Neural progenitor cell (in vitro differentiated cells): ENCODE measurements at places on chromosomes 7 and 10. TPM values are rescaled to one million over a fixed set of nuclear protein-coding genes. Genes with fewer than 3 reads are reported as not detected.

DNA sequence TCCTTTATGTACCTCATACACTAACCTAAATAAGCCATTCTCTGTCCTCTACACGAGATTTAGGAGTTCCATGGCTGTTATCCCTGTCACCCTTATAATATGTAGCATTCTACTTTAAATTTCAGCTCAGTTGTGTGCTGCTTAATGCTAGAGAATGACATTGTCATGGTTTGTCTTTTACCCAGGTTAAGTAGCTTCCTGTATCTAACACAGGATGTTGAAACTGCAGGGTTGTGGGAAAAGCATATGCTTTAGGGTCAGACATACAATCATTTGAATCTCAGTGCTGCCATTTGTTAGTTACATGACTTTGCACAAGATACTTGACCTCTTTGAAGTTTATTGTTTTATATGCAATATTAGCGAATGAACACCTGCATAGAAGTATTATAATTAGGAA, 235.1 kb upstream of the CACNA2D1 start:
- no peak for DNase-seq
- no peak overlapping the region for H3K4me3 ChIP-seq
- no peaks in the 10 kb centered on the region for H3K4me1 ChIP-seq
- H3K27me3 ChIP-seq: no peaks in the 10 kb centered on the region
- no peak overlapping the region for H3K27ac ChIP-seq
- no peaks in the 10 kb centered on the region for H3K36me3 ChIP-seq

Gene EPO
- 0.09 and 0.58 TPM in 2 replicates for total RNA-seq

Gene NUTM2E
- 0.07 and 0.09 TPM in 2 replicates for total RNA-seq

GRCh38 chr10:62581351-62581750, 207.2 kb downstream of the ZNF365 start:
- H3K4me3 ChIP-seq: no peak overlapping the region
- no peaks in the 10 kb centered on the region for H3K27me3 ChIP-seq
- H3K36me3 ChIP-seq: no peaks in the 10 kb centered on the region
- no peak for DNase-seq
